ENCODE measurements at places on chromosomes 5 and 9.
A peak's percentile ranks its signal among the peaks of the same experiment; 100 is the strongest.

DNA sequence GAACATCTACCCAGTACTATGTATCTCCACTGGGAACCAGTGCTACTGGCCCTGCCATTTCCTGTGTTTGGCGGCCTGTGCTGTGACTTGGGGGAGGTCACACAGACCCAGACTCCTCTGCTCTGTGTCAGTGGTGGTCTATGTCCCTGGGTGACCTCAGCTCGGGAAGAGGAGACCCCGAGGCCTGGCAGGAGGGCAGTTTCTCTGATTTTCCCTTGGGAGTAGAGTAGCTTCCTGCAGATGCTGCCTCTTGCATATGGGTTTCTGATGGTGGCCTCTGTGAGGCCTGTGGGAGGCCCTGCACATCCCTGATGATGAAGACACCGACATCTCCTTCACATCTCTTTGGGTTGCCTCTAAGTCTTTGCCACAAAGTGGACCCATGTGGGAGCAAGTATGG is 13.0 kb upstream of the SMIM32 start:
- no peak for DNase-seq

DNA sequence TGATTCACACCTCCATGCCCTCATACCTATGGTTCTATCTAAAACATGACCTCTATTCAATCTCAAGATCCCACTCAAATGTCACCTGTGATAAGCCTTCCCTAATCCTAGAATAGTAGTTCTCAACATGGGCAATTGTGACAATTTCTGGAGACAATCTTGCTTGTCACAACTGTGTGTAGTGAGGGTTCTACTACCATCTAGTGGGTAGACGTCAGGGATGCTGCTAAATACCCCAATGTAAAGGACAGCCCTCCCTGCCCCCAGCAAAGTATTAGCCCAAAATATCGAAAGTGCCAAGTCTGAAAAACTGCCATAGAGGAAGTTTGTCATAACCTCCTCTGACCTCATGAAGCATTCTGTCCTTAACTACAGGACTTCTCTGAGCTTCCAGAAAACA is 32.0 kb downstream of the TBCA start:
- DNase-seq: no peak

DNA sequence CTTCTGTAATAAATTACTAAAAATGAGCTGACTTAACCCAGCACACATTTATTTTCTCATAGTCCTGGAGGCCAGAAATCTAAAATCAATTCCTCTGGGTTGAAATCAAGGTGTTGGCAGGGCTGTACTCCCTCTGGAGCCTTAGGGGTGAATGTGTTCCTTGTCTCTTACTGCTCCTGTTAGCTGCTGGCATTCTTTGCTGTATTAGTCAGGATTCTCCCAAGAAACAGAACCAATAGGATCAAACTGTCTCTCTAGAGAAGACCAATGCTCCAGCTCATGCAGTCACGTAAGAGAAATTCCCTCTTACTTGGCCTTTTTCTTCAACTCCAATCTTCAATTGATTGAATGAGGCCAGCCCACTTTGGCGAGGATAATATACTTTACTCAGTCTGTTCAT is 15.3 kb upstream of the CD180 start:
- peak; percentile 74 for DNase-seq

DNA sequence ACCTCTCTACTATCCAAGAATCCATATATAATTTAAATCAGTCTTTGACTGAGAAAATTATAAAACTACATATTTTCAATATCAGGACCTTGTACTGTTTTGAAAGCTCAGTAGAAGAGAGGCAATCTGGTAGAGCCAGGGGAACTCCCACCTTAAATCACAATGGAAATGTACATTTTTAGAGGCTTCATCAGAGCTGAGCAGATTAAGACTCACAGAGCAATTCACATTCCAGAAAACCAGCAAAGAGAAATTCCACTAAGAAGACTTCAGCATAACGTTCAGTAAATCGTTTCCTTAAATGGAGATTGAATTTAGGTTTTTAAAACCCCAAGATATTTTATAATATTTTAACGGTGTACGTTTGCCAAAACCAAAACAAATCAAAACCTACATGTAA is 227.8 kb upstream of the TRPM3 start:
- peak; percentile 87 for DNase-seq

GRCh38 chr5:141512390-141512910 is 23.6 kb downstream of the PCDHGC5 start:
- DNase-seq: peak; percentile 72

DNA sequence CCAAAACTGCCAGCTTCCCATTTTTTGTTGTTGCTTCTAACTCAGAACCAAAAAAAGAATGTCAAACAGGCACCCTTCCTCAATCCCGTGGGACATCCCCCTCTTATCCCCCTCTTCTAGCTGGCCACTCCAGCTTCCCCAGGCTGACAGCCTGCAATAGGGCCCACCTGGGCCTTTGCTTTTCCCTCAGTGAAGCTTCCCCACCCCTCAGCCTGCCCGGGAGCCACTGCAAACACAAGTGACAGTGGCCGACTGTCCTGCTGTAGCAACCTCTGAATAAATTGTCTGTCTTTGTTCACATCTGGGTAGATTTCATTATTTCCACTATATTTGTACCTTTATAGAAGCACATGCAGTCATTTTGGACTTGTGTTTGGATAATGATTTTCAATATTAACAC is 245.3 kb downstream of the GADD45G start:
- DNase-seq: no peak

DNA sequence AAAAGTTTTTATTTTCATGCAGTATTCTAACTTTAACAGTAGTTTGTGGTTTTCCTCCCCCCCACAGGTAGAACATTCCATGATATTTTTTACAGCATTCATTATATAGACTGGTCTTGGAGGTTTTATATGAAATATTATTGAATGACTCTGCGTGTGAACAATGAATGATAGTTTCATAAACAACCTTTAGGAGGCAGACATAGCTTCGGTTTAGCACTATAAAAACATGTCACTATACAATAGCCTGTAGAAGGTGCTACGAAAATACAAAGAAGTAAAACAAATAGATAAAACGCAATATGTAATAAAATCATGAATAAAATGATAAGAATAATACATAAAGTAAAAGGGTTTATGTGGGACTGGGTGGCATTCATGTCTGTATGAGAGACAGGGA is 8.5 kb downstream of the KLF4 start:
- no peak for DNase-seq

Data from fibroblast of skin of scalp (primary cell).